ENCODE measurements at places on chromosomes 6 and 20. TPM values are rescaled to one million over a fixed set of nuclear protein-coding genes. Genes with fewer than 3 reads are reported as not detected.

Gene DNAH8
- polyA plus RNA-seq: not detected

GRCh38 chr6:81773887-81774286, 21.4 kb upstream of the TENT5A start:
- DNase-seq: no peak
- H3K27me3 ChIP-seq: no peaks in the 10 kb centered on the region

- H3K27ac ChIP-seq: no peak overlapping the region
- no peaks in the 10 kb centered on the region for H3K36me3 ChIP-seq
- peaks cover 12% of the 10 kb centered on the region for H3K27me3 ChIP-seq
- peaks cover 24% of the 10 kb centered on the region for H3K4me1 ChIP-seq
- DNase-seq: no peak
Observed at GRCh38 chr6:36655085-36655724, 23.3 kb upstream of the CDKN1A start.

Gene FAXC
- polyA plus RNA-seq: not detected

- DNase-seq: no peak
- no peaks in the 10 kb centered on the region for H3K27me3 ChIP-seq
- no peaks in the 10 kb centered on the region for H3K36me3 ChIP-seq
- H3K4me3 ChIP-seq: no peak overlapping the region
- no peaks in the 10 kb centered on the region for H3K4me1 ChIP-seq
- no peak overlapping the region for H3K27ac ChIP-seq
Observed at GRCh38 chr20:53040693-53041589, 68.8 kb downstream of the TSHZ2 start.

GRCh38 chr6:135884136-135884535, 32.6 kb downstream of the PDE7B start:
- DNase-seq: no peak
- H3K36me3 ChIP-seq: no peaks in the 10 kb centered on the region
- no peaks in the 10 kb centered on the region for H3K27me3 ChIP-seq
- no peak overlapping the region for H3K4me3 ChIP-seq
- no peak overlapping the region for H3K27ac ChIP-seq

DNA sequence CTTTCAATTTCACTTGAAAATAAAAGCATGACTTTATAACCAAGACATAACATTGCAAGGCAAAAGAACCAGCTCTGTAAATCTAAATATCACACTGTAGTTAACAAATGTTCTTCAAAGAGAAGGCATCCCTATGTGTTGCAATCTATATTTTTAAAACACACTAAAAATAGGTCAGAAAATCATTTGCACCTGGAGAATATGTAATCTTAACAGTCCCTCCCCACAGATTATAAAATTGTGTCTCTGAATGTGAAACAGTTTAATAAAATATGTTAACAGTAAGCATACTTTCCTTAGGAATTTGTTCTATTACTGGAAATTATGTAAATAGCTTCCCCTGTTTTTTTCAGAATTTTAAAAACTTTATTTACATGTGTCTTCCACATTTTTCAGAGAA, 351.9 kb downstream of the COL12A1 start:
- no peak overlapping the region for H3K4me3 ChIP-seq
- H3K4me1 ChIP-seq: no peaks in the 10 kb centered on the region
- H3K27ac ChIP-seq: no peak overlapping the region
- H3K36me3 ChIP-seq: no peaks in the 10 kb centered on the region
- DNase-seq: no peak

GRCh38 chr20:63114693-63115311, 101.1 kb downstream of the YTHDF1 start:
- no peaks in the 10 kb centered on the region for H3K36me3 ChIP-seq
- no peak overlapping the region for H3K27ac ChIP-seq

Gene NCOA5
- 6.0 TPM for polyA plus RNA-seq

Gene RAET1E
- polyA plus RNA-seq: not detected

Gene GPX5
- not detected for polyA plus RNA-seq

GRCh38 chr6:47308552-47309290, 984 bp downstream of the TNFRSF21 start:
- H3K27me3 ChIP-seq: peaks cover 27% of the 10 kb centered on the region
- H3K4me1 ChIP-seq: peaks cover 10% of the 10 kb centered on the region
- no peaks in the 10 kb centered on the region for H3K36me3 ChIP-seq
- peak overlapping the region; percentile 41 for H3K4me3 ChIP-seq

Gene GSTA3
- polyA plus RNA-seq: not detected

Gene PGM3
- polyA plus RNA-seq: 4.0 TPM

Gene TREM1
- polyA plus RNA-seq: 105 TPM

- DNase-seq: no peak
- H3K4me1 ChIP-seq: no peaks in the 10 kb centered on the region
- H3K36me3 ChIP-seq: no peaks in the 10 kb centered on the region
- H3K27me3 ChIP-seq: no peaks in the 10 kb centered on the region
Observed at GRCh38 chr6:50913105-50913770, 94.6 kb downstream of the TFAP2B start.

Gene IDH3B
- polyA plus RNA-seq: 102 TPM

DNA sequence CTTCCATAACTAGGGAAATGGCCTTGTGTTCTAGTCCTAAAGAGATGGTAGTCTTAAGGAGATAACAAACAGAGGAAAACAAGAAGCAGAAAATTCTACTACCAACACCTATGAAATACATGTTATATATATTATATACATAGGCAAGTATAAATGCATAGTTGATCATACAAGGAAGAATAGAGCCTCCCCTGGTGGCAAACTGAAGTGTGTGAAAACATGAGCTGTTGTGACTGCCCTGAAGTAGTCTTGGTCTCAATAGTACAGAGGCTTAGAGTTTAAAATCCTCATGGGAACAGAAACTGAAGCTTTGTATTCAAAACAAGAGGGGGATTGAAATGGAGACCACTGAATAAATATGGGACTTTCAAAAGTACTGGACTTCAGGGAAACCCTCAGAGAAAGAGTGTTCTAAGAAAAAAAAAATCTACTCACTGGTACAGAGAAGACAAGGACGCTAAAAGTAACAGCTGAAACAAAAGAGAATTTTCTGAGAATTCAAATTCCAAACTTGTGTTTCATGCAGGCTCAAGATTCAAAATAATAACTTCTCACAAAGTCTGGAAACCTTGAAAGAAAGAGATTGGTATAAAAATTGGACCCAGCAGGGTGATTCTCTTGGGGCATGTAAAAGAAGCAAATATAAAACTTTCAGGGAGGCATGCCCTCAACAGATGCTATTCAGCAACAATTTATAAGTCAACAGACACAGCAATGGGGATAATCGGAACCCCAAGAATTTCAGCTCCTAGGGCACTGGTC, 59.7 kb upstream of the SAMD3 start:
- no peaks in the 10 kb centered on the region for H3K27me3 ChIP-seq
- no peaks in the 10 kb centered on the region for H3K4me1 ChIP-seq
- H3K36me3 ChIP-seq: no peaks in the 10 kb centered on the region
- no peak for DNase-seq
- H3K27ac ChIP-seq: no peak overlapping the region

- DNase-seq: no peak
- no peaks in the 10 kb centered on the region for H3K36me3 ChIP-seq
- no peaks in the 10 kb centered on the region for H3K27me3 ChIP-seq
- no peak overlapping the region for H3K4me3 ChIP-seq
- H3K27ac ChIP-seq: no peak overlapping the region
Observed at GRCh38 chr6:148952147-148953035, 205.6 kb downstream of the UST start.

GRCh38 chr20:56439771-56440291, 27.8 kb downstream of the CASS4 start:
- no peak overlapping the region for H3K27ac ChIP-seq
- H3K27me3 ChIP-seq: no peaks in the 10 kb centered on the region

DNA sequence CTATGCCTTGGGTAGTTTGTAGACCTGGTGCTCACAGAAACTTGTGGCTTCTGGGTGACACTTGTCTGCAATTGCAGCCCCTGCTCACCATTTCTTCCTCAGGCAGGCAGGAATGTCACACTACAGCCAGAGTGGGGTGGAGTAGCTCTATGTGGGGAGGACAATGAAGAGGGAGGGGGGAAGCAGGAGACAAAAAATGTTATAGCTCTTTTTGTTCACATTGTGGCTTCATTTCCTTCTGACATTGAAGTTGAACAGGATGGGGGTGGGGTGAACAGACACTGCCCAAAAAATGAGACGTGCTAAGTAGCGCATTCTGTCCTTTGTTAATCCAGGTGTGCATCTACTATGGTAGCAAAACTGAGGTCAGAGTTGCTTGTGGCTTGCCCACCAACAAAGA, at the start of gene THEMIS:
THEMIS (minus strand) TSS at position 124 of the 400 bp plus-strand sequence. CDS start 126 bp downstream, outside the sequence.
- no peak within 1 kb of the TSS for H3K4me3 ChIP-seq
- H3K4me1 ChIP-seq: no peaks in the 10 kb centered on the region
- H3K27ac ChIP-seq: no peak within 1 kb of the TSS
- H3K27me3 ChIP-seq: no peaks in the 10 kb centered on the region
- DNase-seq: no peak
- no peaks in the 10 kb centered on the region for H3K36me3 ChIP-seq

Gene KIAA1755
- not detected for polyA plus RNA-seq

Gene OVOL2
- not detected for polyA plus RNA-seq

Gene BPIFB4
- polyA plus RNA-seq: not detected

Gene MYMX
- polyA plus RNA-seq: not detected

- no peaks in the 10 kb centered on the region for H3K27me3 ChIP-seq
- H3K4me3 ChIP-seq: no peak overlapping the region
- no peaks in the 10 kb centered on the region for H3K36me3 ChIP-seq
Observed at GRCh38 chr6:1510239-1510638, 99.5 kb upstream of the FOXC1 start.

Gene CDS2
- 54.4 TPM for polyA plus RNA-seq

DNA sequence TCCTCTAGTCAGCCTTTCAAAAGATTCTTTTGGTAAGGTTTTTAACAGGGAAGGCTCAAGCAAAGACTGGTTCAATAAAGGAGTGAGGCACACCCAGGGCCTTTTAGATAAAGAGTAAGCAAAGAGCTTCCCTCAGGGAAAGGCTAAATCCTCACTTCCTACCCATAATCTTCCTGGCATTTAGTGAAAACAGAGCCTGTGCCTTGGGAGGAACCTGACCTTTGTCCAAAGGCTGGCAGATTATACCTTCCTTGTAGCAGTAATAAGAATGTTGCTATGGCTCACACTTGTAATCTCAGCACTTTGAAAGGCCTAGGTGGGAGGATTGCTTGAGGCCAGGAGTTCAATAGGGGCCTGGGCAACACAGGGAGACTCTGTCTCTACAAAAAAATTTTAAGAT, 280.1 kb upstream of the PLCB4 start:
- H3K27me3 ChIP-seq: no peaks in the 10 kb centered on the region
- peaks cover 26% of the 10 kb centered on the region for H3K36me3 ChIP-seq
- no peak overlapping the region for H3K4me3 ChIP-seq
- DNase-seq: no peak

Gene PABPC1L
- 78.4 TPM for polyA plus RNA-seq

GRCh38 chr20:4053071-4053919, 37.9 kb upstream of the RNF24 start:
- no peaks in the 10 kb centered on the region for H3K27me3 ChIP-seq
- H3K27ac ChIP-seq: no peak overlapping the region
- no peak for DNase-seq
- H3K36me3 ChIP-seq: no peaks in the 10 kb centered on the region

GRCh38 chr6:106444777-106445507, 84.4 kb downstream of the CRYBG1 start:
- H3K36me3 ChIP-seq: no peaks in the 10 kb centered on the region
- no peak overlapping the region for H3K4me3 ChIP-seq
- DNase-seq: peak; percentile 77

- H3K36me3 ChIP-seq: peaks cover 56% of the 10 kb centered on the region
- H3K4me1 ChIP-seq: no peaks in the 10 kb centered on the region
- no peak for DNase-seq
- H3K27ac ChIP-seq: no peak overlapping the region
Observed at GRCh38 chr20:47622118-47622665, 120.5 kb downstream of the NCOA3 start.

DNA sequence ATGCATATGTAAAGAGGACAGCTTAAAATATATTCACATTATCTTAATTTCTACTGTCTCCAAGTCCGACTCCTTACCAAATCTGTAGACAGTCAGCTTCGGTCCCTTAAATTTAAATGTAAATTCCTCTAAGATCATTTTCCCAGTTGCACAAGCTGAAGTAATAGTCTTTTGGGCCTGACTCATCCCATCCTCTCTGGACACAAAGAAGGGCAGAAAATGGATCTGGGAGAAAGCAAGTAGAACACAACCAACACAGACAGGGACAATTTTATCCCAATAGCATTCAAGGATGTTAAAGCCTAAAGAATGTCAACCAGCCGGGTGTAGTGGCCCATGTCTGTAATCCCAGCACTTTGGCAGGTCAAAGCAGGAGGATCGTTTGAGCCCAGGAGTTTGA, 228.3 kb downstream of the ARHGAP18 start:
- no peak for DNase-seq
- no peak overlapping the region for H3K27ac ChIP-seq
- no peaks in the 10 kb centered on the region for H3K4me1 ChIP-seq
- no peaks in the 10 kb centered on the region for H3K36me3 ChIP-seq

Data from CD14-positive monocyte (primary cell).